Breast epithelium (tissue), 4 donors: ENCODE measurements at places on chromosomes 1 and 21.

DNA sequence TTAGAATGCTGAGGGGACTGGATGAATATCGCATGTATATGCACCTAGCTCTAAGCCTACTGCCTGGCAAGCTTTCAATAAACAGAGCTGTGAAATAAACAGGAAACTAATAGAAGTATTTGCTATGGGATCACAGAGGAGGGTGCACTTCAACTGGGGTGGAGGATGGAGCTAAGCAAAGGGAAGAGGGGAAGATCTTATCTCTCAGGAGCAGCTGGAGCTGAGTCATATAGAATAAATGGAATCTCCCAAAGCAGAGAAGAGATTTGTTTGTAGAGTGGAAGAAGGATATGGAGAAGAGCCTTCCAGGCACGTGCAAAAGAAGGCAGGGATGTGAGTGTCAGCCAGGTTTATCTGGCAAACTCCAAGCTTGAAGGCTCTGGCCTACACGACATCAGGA lies 17.0 kb upstream of the KCNA10 start:
- H3K4me1 ChIP-seq = no peaks in the 10 kb centered on the region
- H3K4me3 ChIP-seq = no peak overlapping the region
- no peak for DNase-seq
- H3K27ac ChIP-seq = no peak overlapping the region
- H3K36me3 ChIP-seq = no peaks in the 10 kb centered on the region
- peaks cover 20% of the 10 kb centered on the region for H3K27me3 ChIP-seq

- H3K36me3 ChIP-seq = no peaks in the 10 kb centered on the region
- H3K27ac ChIP-seq = no peak overlapping the region
- no peak overlapping the region for H3K4me3 ChIP-seq
- H3K4me1 ChIP-seq = no peaks in the 10 kb centered on the region
Measured at GRCh38 chr1:157965584-157965983, 27.9 kb upstream of the KIRREL1 start.

DNA sequence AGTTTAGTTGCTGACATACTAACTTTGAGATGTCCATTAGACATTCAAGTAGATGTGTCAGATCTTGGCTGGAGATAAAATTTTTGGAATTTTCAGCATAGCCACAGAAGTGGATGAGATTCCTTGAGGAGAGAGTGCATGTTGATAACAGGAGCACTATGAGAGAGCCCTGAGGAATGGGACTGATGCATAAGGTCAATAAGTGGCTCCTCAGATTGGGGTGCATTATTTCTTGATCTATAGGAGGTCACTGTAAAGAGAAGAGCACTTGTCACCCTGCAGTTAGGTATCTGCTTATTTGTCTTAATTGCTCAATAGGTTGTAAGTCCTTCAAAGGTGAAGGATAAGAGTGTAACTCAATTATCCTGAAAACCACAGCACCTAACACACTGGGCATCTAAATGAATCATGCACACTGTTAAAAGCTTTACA lies 52.0 kb upstream of the TACSTD2 start:
- no peak overlapping the region for H3K27ac ChIP-seq
- no peaks in the 10 kb centered on the region for H3K27me3 ChIP-seq
- H3K36me3 ChIP-seq = no peaks in the 10 kb centered on the region
- DNase-seq = no peak

DNA sequence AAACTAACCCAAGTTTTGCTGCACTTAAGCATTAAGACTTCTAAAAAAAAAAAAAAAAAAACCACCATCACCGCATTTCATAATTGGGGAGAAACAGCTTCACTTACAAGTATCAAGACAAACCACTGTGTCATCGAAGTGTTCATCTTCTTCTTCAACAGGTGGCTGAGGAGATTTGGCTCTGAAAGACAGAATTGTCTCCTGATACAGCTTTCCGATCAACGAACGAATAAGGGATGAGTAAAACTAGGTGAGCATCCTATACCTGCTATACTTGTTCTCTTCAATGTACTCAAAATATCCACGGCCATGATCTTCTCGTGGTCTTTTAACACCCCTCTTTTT lies 2.0 kb downstream of the HNRNPU start:
- no peaks in the 10 kb centered on the region for H3K4me1 ChIP-seq
- H3K4me3 ChIP-seq = peak overlapping the region; percentile 98
- peak overlapping the region; percentile 99 for H3K27ac ChIP-seq
- no peaks in the 10 kb centered on the region for H3K27me3 ChIP-seq

GRCh38 chr1:221292652-221293051 lies 413.4 kb downstream of the HLX start:
- no peaks in the 10 kb centered on the region for H3K27me3 ChIP-seq
- H3K4me1 ChIP-seq = no peaks in the 10 kb centered on the region
- no peaks in the 10 kb centered on the region for H3K36me3 ChIP-seq
- no peak overlapping the region for H3K4me3 ChIP-seq

DNA sequence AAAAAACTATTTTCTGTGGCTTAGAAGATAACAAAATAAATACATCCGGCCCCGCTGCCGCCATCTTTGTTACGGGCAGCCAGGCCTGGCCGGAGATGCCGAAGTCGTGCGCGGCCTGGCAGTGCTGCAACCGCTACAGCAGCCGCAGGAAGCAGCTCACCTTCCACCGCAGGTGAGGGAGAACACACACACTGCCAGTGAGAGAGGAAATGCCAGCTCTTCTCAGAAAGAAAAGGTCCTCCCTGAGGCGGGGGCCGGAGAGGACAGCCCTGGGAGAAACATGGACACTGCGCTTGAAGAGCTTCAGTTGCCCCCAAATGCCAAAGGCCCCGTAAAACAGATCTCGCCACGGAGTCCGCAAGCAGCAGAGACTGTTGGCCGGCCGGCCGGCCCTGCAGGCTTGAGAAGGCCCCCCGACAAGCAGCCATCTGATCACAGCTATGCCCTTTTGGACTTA lies 323.2 kb downstream of the AMY1C start:
- no peaks in the 10 kb centered on the region for H3K36me3 ChIP-seq
- H3K4me3 ChIP-seq = no peak overlapping the region
- H3K27me3 ChIP-seq = no peaks in the 10 kb centered on the region

GRCh38 chr1:228064741-228065542 lies 17.6 kb upstream of the ARF1 start:
- H3K27ac ChIP-seq = no peak overlapping the region
- no peak overlapping the region for H3K4me3 ChIP-seq
- peaks cover 19% of the 10 kb centered on the region for H3K27me3 ChIP-seq
- no peaks in the 10 kb centered on the region for H3K4me1 ChIP-seq
- peak; percentile 43 for DNase-seq

DNA sequence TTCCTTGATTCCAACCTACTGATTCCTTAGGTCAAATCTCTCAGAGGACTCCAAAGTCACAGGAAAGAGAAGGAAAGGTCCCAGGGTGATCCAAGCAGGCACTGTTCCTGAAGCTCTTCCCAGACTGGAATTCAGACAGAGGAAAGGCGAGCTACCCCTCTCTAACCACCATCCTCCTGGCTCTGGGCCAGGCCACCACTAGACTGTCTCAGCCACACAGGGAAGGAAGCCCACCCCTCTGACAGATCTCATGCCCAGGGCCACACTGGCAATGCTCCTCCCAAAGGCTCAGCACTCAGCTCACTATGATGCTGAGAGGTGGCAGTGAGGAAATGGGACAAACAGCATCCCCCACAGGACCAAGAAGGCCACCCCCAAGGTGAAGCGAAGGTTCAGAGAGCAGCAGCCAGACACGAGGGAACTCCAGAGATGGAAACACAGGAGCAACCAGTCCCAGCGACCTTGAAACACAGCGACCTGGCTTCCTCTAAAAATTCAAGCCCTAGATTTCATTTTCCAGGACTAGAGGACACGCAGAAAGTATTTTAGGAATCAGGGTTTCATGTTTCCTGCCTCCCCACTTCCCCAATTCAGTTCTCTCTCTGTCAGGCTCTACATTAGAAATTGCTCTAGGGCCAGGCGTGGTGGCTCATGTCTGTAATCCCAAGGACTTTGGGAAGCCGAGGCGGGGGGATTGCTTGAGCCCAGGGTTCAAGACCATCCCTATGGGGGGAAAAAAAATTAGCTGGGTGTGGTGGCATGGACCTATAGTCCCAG lies 18.8 kb downstream of the PIK3C2B start:
- H3K4me1 ChIP-seq = peaks cover 19% of the 10 kb centered on the region
- H3K27me3 ChIP-seq = no peaks in the 10 kb centered on the region
- H3K4me3 ChIP-seq = no peak overlapping the region

GRCh38 chr1:110857964-110858948 lies 14.7 kb upstream of the CD53 start:
- DNase-seq = no peak
- H3K27ac ChIP-seq = no peak overlapping the region
- H3K4me3 ChIP-seq = no peak overlapping the region
- no peaks in the 10 kb centered on the region for H3K4me1 ChIP-seq

GRCh38 chr1:212067787-212068186 lies 32.2 kb downstream of the DTL start:
- H3K27ac ChIP-seq = no peak overlapping the region
- no peaks in the 10 kb centered on the region for H3K4me1 ChIP-seq
- no peak overlapping the region for H3K4me3 ChIP-seq
- DNase-seq = no peak
- H3K36me3 ChIP-seq = no peaks in the 10 kb centered on the region

DNA sequence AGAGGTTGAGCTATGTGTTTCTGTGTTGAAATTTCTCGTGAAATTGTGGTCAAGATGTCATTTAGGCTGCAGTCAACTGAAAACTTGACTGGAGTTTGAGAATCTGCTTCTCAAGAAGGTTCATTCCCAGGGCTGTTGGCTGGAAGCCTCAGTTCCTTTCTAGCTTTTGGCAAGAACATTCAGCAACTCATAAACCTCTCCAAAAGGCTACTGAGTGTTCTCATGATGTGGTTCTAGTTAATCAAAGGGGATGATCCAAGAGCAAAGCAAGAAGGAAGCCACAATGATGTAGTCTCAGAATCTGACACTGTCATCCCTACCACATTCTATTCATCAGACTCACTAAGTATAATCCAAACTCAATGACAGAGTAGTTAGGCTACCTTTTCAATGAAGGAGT lies 66.6 kb downstream of the SPATA6 start:
- H3K36me3 ChIP-seq = no peaks in the 10 kb centered on the region
- no peak overlapping the region for H3K27ac ChIP-seq
- DNase-seq = no peak

DNA sequence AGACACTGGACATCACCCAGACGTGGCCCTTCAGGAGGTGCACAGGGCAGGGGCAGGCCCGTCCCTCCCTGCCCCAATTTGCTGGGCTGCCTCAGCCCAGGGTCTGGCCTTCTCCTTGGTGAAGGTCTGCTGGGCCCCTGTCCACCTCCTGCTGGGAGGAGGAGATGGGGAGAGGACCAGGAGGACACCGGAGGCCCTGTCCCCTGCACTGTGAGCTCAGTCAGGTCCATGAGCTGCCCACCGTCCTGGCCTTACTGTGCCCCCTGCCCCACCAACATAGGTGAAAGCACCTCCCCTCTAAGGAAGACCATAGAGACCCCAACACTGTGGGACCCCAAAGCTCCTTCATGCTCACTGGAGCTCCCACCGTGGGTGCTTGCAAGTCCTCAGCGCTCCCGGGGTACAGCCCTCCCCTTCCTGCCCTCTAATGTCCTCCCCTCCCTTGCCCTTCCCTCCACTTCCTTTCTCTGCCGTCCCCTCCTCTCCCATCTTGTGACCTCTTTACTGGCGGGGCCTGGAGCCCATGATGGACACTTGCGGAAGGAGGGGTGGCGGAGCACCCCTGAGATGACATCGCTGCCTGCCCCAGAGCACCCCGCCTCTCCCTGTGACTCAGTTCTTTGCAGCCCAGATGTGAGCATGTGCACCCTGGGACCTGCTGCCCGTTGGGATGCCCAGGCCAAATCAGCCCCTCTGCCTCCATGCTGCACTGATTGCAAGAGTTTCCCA lies 4.6 kb downstream of the LRRC3 start:
- H3K4me1 ChIP-seq = peaks cover 5% of the 10 kb centered on the region
- no peak overlapping the region for H3K4me3 ChIP-seq
- H3K27ac ChIP-seq = no peak overlapping the region
- H3K36me3 ChIP-seq = no peaks in the 10 kb centered on the region
- DNase-seq = no peak

DNA sequence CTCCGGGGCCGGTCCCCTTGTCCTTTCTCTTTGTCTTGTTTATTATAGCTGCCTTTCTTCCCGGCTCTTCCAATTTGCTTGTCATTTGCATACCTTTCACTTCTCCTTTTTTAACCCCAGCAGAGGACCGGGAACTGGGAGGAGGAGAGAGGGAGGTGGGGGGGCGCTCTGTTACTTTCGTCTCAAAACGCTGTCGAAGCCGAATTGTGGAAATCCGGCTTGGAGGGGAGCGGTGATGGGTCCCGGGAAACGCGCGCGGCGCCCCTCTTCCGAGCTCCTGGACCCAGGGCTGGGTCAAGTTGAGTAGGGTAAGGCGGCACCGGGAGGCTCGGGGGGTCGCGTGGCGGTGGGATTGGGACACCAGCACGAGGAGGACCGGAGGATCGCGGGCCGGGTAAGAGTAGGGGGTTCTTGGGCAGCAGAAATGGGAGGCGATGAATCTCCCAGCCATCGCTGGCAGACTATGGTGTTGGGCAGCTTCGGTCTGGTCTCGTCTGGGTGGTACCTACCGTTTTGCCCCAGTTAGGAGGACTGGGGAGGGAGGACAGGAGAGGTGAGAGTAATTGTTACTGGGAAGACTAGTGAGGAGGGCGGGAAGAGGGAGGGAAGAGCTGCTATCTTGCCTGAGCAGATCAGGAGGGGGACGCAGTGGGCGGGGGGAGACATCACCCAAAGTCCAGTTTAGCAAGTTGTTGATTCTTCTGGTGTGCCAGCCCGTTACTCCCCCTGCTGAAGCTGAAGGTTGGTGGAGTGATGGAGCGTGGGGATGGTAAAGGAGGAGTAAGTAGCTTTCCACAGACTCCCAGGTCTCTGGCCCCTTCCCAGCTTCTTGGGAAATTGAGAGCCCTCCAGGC lies 1.5 kb downstream of the PROX1 start:
- H3K4me1 ChIP-seq = no peaks in the 10 kb centered on the region
- peak overlapping the region; percentile 75 for H3K4me3 ChIP-seq
- no peaks in the 10 kb centered on the region for H3K27me3 ChIP-seq
- H3K27ac ChIP-seq = peak overlapping the region; percentile 83

GRCh38 chr1:240149484-240150094 lies 57.9 kb downstream of the FMN2 start:
- no peaks in the 10 kb centered on the region for H3K4me1 ChIP-seq
- H3K27ac ChIP-seq = no peak overlapping the region
- H3K36me3 ChIP-seq = no peaks in the 10 kb centered on the region
- H3K27me3 ChIP-seq = no peaks in the 10 kb centered on the region
- DNase-seq = no peak

GRCh38 chr1:161091796-161092507 lies 2.6 kb upstream of the NECTIN4 start:
- no peaks in the 10 kb centered on the region for H3K36me3 ChIP-seq
- no peaks in the 10 kb centered on the region for H3K4me1 ChIP-seq
- H3K27ac ChIP-seq = no peak overlapping the region
- no peaks in the 10 kb centered on the region for H3K27me3 ChIP-seq
- H3K4me3 ChIP-seq = no peak overlapping the region

GRCh38 chr1:214199585-214199984 lies 81.4 kb upstream of the SMYD2 start:
- H3K36me3 ChIP-seq = no peaks in the 10 kb centered on the region
- no peak overlapping the region for H3K4me3 ChIP-seq
- no peak overlapping the region for H3K27ac ChIP-seq
- H3K4me1 ChIP-seq = no peaks in the 10 kb centered on the region
